RWPE1 (cell line): ENCODE measurements at places on chromosomes 7 and 10.

DNA sequence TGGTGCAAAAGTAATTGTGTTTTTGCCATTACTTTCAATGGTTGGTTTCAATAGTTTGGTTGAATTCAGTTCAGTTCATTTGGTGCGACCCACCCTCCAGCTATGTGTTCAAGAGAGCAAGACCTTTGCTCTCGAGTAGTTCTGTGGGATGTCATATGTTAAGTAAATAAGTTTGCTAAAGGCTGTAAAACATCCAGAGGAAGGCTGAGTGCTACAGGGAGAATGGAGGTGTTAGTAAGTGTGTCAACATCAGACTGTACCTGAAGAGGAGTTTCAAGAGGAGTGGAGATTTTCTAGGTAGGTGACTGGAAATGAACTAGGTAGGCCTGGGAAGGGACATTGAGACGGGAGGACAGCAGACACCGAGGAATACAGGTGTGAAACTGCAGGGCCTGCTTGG lies 147.7 kb downstream of the SH2D4B start:
- no peak for DNase-seq

- DNase-seq = no peak
These were observed 2.5 kb downstream of the VSTM2A start for GRCh38 chr7:54544527-54545240.

DNA sequence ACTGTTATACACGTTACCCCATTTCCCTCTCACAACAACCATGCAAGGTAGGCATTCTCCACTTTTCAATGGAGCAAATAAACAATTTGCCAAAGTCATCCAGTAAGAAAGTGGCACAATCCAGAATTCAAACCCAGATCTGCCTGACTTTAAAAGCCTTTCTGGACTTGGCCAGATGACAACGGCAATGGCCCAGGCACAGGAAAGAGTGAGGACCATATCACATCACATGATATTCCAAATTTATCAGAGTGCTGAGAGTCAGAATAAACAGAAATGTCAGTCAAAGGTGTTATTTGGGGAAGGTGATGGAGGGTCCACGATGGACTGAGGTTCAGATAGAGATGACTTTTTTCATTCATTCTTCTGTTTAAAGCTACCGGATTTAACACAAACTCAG lies 48.0 kb downstream of the CALD1 start:
- DNase-seq = no peak

DNA sequence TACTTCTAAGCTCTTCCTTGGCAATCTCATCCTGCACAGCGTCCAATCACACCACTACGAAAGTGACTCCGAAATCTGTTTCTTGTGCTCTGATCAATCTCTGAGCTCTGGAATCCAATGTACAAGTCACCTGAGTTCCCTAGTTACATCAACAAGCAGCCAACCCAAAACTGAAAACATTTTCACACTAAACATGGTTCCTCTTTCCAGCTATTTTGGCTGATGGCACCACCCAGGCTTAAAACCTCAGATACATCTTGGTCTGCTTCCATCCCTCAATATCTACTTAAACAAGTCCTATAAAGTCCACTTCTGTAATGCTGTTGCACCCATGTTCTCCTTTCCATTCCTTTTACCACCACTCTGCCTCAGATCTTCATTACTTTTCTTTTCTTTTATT lies 3.6 kb downstream of the BLOC1S2 start:
- DNase-seq = no peak

DNA sequence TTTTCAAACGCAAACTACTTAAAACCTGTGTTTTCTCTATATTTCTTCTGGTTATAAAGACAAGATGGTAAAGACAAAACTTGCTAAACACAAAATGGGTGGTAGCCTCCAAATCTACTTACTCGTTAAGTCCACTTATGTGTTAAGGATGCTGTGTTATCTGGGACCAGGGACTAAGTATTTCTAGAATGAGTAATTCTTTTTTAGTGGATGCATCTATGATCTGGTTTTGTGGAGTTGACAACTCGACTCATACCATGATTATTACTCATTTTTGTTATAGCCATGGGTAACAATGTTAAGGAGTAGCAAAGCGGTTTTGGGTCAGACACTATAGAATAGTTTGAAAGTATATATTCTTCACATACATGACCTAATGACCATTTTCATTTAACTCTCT lies 239.5 kb upstream of the FOXP2 start:
- DNase-seq = no peak

- no peak for DNase-seq
These were observed 4.6 kb downstream of the FZD8 start for GRCh38 chr10:35637462-35637861.

DNA sequence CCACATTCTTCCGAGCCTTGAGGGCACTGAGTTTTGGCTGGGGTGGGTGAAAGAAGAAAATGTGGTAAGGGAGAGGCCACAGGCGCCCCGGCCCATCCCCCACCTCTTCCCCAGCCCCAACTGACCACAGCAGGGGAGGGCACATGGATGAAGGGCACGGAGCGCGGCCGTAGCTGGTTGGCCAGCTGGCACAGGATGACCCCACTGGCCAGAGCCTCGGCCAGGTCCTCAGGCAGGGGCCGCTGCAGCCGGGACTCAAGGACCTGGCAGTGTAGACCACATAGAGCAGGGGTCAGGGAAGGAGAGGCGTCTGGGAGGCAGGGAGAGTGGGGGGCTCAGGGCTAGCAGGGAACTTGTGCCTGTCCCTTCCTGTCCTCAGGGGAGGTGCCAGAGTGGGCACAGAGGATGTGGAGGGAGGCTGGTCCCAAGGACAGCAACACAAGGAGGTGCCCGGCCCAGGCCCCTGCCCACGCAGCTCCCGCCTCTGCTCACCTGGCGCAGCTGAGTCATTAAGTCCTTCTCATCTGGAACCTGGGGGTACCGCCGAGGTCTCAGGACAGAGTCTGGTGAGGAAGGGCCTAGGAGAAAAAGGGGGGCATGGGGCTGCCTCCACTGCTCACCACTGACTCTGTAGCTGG lies 2.2 kb upstream of the SAP25 start:
- DNase-seq = no peak

DNA sequence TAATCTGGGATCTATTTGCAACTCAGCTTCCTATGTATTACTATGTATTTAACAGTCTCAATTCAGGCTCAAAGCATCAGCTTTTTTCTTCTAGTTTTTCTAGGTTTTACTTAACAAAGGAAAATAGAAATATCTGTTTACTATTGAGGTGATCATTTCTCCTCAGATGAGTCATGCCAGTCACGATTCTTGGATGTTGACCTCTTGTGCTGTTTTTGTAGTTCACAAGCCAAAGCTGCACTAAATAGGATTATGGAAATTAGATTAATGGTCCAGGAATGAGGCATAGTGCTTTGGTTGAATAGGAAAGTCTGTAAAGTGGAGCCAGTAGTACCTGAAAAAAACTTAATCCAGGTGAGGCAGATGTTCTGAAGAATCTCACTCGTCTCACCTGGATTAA lies 198.3 kb upstream of the KAT6B start:
- no peak for DNase-seq

DNA sequence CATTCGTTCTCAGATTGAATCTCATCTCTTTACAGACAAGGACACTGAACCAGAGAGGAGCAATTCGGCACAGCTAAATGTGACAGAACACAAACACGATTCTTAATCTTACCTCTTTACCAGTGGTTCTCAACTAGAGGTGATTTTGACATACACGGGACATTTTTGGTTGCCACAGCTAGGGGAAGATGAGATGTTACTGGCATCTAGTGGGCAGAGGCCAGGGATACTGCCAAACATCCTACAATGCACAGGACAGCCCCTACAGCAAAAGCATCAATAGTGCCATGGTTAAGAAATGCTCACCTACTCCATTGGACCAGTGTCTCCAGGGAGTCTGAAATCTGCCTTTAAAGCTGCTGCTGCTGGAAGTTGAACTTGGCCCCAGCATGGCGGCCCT lies 27.3 kb downstream of the PDE1C start:
- DNase-seq = no peak

DNA sequence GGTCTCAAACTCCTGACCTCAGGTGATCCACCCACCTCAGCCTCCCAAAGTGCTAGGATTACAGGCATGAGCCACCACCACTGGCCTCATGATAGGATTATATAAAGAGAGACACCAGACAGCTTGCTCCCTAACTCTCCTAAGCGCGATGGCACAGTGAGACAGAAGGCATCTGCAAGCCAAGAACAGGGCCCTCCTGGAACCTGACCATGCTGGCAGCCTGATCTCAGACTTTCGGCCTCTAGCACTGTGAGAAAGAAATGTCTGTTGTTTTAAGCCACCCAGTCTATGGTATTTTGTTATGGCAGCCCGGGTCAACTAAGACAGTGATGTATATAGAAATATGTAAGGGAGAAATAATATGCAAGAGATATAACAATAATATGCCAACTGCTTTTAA lies 51.2 kb downstream of the SRPK2 start:
- no peak for DNase-seq

GRCh38 chr7:35799846-35800717 lies 775 bp upstream of the SEPTIN7 start:
- peak; percentile 73 for DNase-seq

DNA sequence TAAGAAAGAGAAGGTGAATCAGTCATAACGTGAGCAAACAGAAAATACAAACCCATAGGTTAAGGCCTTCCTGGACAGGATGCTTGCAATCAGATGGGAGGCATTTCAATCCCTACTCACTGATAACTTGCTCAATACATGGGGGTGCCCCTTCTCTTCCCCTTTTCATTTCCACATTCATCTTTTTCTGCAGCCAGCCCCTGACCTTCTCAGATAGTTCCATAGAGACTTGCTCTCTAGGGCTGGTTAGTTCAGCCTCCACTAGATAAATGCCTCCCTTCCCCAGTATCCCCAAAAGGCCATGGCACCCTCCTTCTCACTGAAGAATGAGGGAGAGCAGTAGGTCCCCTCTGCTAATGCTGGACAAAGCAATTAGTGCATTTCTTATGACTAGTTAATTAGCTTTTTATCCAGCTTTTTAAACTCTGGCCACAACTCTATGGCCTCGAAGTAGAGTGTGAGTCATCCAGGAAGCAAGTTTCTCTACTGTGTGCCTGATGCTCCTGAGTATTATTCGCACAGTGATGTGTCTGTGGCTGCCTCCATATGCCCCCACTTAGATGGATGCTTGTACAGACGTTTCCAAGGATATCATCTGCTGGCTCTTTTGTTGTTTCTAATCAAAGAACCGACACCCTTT lies 12.7 kb downstream of the CHN2 start:
- no peak for DNase-seq

DNA sequence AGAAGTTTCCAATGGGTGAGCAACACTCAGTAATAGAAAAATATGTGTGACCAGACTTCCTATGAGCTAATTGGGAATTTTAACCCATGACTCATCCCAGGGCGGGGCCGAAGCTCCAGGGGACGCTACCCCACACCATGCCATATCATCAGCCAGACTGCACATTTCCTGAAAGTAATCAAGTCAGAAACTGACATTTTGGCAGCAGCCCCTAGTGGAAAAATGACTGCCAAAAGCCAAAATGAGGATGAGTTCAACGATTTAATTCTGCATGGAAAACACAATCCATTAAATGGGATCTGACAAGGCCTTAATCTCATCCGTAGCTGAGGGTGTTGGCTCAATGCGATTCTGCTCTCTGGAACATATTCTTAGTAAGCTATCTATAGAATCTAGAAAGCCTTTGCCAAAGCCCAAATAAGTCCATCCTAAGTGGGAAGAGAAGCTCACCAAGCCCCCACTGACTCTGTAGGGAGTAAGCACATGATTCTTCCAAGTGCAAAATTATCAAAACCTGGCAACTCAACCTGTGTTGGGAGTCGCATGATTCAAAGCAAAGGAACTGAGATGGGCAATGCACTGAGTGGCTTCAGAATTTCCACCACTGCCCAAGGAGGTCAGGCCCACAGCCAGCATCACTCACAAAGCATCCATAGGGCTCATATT lies 93.1 kb upstream of the PDE1C start:
- DNase-seq = peak; percentile 87

GRCh38 chr10:59958882-59959281 lies 52.5 kb upstream of the CCDC6 start:
- DNase-seq = no peak

DNA sequence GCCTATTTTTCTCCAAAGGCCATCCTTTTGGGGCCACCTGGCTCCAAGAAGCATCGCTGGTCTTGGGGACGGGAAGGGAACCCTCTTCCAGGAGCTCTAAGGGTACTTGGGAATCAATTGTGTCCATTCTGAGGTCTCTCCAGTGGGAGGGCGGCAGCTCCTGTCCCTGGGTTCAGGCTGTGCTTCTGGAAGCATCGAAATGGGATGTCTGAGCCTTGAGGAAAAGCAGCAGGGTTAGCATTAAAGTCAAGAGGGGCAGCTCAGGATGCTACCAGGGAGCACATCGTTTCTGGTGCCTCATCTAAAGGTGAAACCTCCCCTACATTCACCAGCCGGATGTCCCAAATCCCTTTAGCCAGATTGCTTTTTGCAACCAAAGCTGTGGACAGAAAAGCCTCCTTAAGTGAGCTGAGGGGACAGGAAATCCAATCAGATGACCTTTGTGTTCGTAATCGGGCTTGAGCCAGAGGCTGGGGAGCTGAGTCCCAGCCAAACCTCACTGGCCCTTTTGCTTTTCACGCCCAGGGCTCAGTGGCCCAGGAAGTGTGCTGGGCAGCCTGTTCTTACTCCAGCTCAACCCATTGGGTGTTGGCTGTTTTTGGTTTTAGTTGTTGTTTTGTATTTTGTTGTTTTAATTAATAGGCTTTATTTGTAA lies 88.8 kb upstream of the ANLN start:
- DNase-seq = no peak

GRCh38 chr7:20141666-20142065 lies 75.5 kb downstream of the MACC1 start:
- DNase-seq = no peak

DNA sequence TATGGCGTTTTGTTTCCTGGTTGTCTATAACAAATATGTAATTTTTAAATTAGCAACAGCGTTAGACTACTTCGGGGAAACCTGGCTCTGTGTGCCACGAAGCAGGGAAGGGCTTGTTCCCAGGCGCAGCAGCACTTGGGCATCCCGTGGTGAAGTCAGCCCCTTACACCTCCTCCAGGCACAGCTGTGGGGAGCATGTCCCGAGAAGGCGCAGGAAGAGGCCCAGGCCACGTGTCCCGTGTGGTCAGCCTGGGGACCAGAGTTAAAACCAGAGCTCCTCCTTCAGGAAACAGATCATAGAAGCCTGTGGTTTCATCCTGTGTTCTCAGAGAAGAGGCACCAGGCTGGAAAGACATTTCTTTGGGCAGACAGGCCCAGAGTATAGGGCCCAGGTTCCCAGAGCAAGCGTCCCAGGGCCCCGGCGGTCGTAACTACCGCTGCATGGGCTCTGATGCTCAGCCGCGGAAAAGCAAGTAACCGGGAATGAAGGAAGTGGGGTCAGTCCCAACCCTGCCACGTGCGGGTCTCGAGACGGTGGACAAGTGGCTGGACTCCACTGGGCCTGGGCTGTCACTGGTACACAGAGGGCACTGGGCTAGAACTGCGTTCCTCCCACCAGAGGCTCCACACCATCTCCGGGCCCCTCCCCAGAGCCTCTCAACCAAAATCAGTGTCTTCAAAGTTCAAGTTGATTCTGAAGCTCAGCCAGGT lies 7.1 kb downstream of the NUDT1 start:
- DNase-seq = peak; percentile 74

- DNase-seq = no peak
These were observed 19.1 kb downstream of the KNDC1 start for GRCh38 chr10:133179128-133179520.

- DNase-seq = no peak
These were observed 22.1 kb downstream of the HKDC1 start for GRCh38 chr10:69242040-69242851.
